ENCODE measurements at places on chromosomes 11 and 22.

GRCh38 chr11:120236169-120237107, 3.5 kb upstream of the POU2F3 start:
- peak; percentile 50 for DNase-seq

DNA sequence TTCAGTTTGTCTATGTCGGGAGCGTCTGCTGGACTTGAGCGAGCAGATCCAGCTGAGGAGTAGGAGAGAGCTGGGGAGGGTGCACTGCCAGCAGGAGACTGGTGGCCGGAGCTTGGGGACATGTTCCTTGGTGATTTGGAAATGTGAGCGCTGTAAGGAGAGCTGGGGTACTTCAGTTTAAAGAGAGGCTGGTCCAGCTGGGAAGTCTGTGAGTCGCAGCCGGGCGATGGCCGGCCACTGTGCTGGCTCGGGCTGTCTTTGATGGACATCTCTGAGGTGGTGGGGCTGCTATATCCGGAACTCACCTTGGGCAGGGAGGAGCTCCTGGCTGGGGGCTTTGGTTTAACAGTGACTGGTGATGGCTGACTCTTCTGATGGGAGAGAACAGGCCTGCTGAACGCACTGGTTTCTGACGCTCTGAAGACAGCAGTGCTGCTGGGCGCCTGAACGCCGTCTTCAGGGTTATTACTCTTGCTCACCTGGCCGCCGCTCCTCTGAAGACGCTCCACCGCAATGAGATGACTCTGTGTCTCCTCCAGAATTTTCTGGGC, 63.6 kb upstream of the PITPNB start:
- no peak for DNase-seq

DNA sequence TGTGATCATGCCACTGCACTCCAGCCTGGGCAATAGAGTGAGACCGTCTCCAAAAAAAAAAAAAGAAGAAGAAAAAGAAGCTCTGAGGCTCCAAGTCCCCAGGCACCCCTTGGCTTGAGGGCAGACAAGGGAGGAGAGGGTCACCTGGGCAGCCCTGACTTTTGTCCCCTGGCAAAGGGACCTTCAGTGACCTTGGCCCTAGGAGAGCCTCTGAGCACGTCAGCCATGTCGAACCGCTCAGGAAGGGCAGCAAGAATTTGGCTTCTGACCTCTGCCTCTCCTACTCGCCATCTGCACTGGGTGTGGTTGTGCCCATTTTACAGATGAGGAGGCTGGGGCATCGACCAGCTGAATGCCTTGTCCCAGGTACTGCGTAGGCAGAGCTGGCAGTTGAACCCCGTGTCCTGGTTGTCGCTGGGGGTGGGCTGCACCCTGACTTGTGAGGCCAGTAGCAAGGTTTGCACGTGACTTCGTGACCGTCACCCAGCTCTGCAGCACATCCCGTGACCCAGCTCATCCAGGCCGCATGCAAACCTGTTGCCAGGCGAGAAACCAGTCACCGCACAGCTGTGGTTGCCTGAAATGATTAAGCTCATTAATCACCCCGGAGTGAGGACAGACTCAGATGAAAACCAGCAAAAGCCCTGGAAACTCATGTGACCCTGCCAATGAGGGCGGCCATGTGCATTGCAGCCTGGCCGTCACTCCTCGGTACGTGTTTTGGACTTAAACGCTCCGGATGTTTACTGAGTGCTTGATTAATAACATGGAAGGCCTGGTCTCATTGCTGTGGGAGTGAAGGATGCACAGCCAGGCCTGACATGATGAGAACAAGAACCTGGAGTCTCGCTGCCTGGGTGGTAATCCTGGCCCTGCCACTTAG, 47.7 kb upstream of the PPP6R3 start:
- no peak for DNase-seq

DNA sequence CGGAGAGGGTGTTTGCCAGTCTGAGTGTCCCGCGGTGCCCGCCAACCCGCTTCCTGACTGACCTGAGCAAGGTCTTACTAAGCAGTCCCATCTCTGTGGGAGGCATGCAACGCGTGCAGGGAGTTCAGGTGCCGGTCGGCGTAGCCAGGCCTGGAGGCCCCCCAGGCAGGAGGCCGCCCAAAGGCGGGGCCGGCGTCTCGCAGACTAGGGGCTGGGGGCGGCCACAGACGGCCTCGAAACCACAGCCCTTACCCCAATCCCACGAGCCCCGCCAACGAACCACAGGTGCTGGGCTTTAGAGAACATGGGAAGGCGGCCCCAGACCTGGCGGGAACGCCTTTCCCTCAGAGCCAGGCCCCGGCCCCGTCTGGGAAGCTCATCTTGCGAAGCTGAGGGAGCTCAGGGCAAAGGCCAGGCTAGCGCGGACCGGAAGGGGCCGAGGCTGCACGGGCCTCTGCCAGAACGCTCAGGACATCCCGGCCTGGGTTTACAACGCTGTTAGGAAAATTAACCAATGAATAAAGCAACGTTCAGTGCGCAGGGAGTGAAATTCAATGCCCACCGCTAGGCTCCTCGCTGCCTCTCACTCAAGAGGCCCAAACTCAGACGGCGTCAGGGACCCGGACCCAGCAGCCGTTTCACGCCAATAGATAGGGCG, 2.1 kb upstream of the MTFP1 start:
- DNase-seq: no peak

DNA sequence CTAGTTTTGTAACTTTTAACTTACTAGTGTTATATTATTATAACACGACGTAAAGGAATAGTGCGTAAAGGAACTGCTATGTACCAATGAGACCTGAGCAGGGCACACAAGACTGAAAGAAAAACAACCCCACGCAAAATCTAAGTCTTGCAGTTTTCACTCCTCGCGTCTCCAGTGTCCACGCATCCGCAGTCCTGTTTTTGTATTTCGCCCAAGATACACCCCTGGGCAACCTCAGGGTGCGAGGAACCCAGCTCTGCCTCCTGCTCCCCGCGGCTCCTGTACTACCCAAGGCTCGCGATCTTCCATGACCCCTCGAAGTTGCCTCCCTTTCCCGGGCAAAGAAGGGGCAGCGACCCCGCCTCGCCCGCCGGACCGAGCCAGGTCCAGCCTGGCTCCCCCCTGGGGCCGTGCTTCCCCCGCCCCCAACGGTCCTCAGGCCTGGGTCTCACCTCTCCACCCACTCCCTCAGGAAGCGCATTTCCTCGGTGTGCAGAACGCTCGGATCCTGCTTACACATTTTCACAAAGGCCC, 393 bp downstream of the ST13 start:
- peak; percentile 63 for DNase-seq

GRCh38 chr11:76322942-76323341, 58.0 kb downstream of the THAP12 start:
- no peak for DNase-seq

DNA sequence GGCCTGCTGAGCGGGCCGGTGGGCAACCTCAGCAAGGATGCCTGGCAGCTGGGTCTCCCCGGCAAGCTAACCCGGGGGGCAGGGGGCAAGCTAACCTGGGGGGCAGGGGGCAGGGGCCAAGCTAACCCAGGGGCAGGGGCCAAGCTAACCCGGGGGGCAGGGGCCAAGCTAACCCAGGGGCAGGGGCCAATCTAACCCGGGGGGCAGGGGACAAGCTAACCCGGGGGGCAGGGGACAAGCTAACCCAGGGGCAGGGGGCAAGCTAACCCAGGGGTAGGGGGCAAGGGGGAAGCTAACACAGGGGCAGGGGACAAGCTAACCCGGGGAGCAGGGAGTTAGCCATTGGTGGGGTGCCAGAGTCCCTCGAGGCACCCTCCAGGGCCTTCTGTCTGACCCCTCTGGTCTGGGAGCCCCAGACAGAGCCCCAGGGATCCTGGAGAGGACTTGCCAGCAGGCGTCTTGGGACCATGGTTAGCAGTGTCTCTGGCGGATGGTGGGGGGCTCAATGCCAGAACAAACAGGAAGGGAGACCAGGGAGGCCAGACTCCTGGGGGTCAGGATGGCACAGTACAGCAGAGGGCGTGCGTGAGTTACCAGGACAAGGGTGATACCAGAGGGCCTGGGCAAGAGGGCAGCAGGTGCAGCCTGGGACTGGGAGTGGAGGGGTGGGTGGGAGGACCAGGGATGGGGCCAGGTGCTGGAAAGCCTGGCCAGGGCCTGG, 16.1 kb downstream of the IGF2 start:
- DNase-seq: no peak

DNA sequence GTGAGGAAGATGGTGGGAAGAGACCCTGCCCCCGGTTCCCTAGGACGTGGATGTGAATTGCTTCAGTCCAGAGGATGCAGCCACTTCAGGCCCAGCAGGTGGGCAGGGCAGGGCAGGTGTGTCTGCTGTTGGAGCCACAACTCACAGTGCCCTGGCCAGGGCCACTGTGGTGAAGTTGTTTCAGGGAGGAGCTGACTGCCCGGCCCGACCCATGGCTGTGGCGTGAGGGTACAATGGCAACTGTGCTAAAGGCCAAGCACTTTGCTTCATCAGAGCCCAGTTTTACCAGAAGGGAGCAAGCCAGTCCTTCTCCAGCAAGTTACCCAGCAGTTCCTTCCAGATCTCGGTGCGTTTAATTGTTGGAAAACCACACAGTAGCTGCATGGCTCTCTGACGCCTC, 1174.4 kb downstream of the BRD1 start:
- no peak for DNase-seq

DNA sequence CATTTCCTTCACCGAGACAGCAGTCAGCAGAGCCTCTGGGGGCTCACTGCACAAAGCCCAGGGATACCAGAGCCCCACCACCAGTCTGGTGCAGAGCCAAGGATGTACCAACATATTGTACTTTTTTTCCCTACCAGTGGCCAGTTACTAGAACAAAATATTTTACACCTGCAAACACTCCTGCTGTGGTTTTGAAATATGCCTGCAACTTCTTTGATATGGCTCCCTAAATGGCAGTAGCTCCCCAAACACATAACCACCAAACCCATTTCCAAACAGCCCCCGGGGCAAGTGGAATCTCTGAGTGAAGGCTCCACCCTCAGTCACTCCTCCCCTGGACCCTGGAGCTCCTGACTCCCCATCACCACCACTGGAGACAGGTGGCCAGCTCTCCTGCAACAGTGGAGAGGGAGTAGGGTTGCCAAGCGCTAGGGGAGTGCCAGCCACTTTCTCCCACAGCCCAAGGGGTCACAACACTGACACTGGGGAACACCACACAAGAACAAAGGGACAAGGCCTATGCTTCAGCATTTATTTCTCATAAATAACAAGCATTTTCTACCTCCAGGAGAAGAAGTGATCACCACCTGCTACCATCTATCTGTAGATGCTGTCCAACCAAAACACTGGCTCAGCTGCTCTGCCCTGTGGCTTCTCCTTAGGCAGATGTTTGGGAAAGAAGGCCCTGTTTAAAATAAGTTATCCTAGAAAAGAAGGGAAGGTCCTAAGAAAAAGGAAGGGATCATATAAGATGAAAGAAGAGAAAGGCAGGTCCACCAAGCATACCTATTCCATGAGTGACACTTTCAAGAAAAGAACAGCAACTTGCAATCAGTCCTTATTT, 15.1 kb downstream of the DGCR2 start:
- DNase-seq: peak; percentile 22

- DNase-seq: no peak
These were observed 1288.6 kb upstream of the CNTN5 start for GRCh38 chr11:97732011-97732632.

- no peak for DNase-seq
These were observed 988 bp downstream of the BANF1 start for GRCh38 chr11:66003291-66003690.

DNA sequence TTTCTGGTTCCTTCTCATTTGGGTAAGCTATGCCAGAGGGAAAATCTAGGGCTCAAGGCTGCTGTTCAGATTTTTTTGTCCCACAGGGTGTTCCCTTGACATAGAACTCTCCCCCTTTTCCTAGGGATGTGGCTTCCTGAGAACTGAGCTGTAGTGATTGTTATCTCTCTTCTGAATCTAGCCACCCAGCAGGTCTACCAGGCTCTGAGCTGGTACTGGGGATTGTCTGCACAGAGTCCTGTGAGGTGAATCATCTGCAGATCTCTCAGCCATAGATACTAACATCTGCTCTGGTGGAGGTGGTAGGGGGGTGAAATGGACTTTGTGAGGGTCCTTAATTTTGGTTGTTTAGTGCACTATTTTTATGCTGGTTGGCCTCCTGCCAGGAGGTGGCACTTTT, 167.3 kb upstream of the PGR start:
- no peak for DNase-seq

DNA sequence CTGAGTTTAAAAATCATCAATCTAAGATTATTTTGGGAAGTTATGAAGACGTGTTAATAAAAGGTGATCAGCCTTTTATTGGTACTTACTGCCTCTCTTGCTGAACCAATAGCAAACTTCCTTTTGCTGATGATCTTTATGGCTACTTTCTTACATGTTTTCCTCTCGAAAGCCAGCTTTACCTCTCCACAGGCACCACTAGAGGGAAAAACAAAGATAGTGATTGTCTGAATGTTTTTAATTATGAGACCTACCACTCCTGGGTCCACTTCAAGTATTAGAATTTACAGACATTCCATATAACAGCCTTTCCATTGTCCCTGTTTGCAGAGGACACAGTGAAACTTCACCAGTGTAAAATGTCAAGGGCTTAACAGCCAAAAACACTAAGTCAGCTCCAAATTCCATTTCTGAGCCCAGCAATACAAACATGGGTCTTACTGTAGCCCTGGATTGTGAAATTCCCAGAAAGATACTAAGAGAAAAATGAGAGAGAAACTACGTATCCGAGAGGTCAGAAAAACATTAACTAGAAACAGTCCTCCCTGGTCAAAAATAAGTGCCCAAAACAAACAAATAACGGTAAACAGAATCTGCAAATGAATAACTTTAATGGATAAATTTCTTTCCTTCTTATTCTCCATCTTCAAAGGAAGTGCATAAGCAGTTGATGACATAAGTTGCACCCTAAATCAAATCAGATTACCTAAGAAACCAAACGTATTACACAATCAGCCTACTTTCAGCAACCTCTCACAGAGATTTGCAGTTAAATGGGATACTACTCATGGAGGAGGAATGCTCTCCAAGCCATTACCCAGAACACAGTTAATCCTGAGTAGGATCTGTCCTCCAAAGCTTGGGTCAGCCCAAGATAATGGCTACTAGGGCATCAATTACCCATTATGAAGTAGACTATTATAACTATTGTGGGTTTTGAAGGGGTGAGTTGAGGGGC, 29.5 kb downstream of the CHEK2 start:
- DNase-seq: no peak

DNA sequence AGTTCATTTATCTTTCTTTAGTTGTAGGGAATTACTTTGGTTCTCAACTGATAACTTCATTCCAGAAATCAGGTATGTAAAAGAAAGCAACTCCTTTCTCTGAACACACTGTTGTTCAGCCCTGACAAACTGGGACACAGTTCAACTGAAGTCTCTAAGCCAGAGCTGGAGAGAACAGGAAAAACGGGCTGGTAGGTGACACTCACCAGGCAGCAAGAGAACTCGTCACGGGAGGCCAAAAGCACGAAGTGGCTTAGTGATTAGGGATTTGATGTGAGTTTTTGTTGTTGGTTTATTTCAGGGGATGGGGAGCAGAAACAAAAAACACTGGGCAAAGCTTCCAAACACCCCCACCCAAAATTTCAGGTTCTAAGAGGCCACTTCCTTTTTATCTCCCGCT, 54.1 kb downstream of the MYH9 start:
- no peak for DNase-seq

GRCh38 chr22:46578824-46579561, 41.2 kb upstream of the GRAMD4 start:
- no peak for DNase-seq

All from hematopoietic multipotent progenitor cell treated with erythropoietin and hydrocortisone succinate and interleukin-3 and kit ligand, for 4 days (in vitro differentiated cells).